Stimulated activated CD8-positive, alpha-beta memory T cell treated with anti-CD3 and anti-CD28 coated beads, Interleukin-7, amount 100 ng/mL, for 4 hours (primary cell): ENCODE measurements at places on chromosomes 5 and 9.

DNA sequence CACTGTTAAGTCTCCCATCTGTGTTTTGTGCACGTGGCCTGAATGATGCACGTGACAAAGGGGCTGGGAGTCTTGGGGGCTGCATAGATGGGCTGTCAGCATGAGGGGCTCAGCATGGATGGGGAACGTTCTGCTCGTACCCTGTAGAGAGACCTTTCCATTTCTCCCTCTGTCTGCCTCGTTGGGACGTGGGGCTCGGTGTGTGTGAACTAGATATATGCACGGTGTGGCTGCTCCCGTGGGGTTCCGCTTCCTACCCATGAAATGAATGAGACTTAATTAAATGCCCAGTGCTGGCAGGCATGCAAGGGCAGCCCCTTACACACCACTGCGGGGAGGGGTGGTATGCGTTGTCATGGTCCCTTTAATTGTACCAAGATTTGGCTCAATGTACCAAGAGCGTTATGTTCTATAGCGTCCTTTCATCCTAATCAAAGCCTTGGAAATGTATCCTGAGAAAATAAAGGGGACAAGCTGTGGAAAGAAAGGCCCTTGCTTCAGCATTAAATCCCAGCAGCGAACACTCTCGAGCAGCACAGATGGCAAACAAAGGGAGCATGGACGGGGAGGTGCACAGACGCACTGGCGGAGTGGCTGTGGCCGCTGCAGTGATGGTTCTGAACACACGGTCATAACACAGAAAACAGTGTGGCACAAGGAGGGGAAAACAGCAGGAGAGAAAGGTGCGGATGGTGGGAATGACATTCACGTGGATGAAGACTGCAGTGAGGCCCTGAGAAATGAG is 66.8 kb downstream of the RASGEF1C start:
- DNase-seq, result no peak

DNA sequence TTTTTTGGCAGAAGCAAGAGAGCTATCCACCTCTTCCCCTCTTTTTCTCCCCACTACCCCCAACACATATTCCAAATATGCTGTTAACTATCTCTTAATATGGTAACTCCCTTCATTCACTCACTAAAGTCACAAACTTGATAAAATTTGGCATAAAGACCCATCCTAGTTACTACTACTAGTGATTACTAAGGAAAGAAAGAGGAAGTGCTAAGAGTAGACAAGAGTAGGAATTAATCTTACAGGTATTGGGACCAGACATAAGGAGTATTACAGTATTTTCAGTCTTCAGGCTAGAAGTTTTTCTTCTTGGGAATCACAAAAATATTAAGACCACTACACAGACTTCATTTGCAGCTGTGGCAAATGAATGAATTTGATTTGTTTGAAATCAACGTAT is 2.2 kb downstream of the ADAMTS6 start:
- DNase-seq, result no peak

- no peak for DNase-seq
These were observed 3.1 kb upstream of the ZCCHC10 start for GRCh38 chr5:133029416-133029815.

DNA sequence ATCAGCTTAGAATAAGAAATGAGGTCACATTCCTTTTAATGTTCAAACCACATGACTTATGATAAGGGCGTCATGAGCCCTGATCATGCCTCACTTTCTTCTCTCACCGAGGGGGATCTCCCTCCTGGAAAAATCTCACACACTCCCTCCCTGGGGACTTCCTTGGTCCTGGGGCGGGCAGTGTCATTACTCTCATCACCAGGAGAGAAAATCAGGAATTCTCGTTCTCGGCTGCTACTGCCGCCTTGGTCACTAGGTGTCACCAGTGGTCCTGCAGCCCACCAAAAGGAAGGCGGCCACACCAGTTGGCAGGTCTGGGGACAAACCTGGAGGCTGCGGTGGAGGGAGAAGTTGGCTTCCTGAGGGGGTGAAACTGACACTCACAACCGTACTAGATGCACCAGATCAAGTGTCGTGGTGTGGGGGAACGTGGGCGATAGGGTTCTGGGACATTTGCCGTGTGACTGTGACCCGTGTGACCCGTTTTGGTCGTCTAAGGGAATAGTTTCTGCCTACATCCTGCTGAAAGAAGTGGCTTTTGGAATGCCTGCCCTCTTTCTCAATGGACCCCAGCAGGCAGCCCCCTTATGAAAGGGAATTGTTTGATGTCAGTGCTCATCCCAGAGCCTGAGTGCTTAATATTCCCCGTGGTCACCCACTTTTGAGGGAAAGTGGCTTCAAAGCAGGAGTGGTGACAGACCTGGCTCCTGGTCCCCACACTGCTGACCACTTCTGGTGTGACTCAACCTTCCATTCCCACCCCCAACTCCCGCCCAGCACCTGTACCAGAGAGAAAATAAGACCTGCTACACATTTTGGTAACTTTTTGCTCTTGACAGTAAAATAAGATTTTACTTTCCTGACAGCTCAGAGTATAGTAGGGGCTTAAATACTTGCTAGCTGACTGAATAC is 63.2 kb downstream of the ACER2 start:
- DNase-seq, result peak; percentile 24

DNA sequence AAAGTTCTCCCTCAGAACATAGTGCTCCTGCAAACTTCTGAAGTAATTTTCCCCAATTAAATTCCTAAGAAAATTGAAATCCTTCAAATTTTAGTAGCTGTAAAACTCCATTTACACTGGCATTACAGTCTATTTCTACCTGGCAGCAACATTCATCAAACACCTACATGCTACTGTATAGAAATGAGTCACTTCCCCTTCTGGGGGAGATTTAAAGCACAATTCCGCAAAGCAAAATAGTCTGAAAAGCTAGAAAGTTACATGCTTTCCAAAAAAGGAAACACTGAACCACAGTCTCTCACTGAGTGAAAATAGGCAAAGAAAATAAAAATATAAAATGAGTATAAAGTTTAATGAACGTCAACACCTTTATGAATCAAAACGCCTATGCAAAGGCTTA is 43.3 kb downstream of the MCTP1 start:
- DNase-seq, result no peak

DNA sequence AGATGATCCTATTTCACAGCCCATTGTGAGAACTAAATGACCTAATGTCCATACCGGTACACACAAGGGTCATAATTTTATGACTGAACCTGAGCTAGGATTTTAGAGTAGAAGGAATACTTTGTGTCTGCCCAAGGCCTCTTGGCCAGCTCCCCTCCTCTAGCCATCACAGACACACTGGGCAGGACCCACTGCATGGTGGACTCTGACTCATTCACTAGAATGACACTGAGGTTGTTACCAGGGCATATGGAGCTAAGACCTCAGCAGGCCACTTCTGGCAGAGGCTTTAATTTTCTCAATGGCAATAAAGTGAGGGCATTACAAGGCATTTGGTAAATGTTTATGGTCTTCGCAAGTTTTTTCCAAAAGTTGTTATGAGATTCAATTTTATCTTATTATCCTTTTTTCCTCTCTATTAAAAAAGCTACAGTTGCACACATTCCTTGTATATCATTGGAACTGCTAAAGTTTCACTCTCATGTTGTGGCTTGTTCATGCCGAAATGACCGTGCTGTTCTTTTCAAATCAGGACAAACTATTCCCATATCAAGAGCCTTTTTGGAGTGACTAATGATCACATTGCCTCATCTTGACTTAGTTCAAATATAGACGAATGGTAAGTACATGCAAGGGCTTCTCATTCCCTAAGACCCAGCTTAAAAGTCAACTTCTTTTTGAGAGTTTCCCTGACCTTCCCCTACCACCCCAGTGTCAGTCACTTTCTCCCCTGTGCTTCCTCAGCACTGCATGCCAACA is 595.7 kb downstream of the ACTL7B start:
- DNase-seq, result no peak

DNA sequence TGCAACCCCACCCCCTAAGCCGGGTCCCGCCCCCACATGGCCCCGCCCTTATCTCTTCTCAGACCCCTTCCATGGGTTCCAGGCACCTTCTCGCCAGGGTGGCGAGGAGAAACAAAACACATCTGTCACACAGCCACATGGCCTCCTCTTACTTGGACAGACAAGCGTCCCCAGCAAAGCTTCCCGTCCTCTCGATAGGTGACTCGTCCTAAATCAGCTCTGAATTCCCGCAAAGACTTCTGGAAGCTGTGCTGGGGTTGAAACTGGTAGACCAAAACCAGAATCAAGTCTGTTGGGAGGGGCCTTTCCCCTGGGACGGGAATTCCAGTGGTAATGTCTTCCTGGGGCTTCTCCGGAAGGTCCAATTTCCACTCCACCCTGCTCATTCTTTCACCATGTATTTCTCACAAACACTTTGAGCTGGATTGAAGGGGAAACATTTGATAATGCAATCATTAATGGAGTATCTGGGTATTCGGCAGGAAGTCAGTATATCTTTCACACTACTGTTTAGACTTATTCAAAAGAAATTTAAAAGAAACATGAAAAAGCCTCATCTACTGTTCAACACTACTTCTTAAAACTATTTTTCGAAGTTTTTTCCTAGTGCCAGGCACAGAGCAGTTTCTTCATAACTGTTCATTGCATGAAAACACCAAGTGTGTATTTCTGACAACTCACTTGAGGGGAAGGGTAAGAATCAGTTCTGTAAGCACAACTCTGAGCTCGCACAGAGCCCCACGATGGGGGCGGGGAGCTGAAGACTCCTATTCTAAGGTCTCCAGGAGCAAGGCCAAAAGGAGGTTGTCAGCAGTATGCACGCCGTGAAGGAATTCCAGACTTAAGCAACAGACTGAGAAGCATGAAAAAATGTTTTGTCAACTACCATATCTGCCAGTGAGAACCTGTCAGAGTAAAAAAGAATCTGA is 644 bp upstream of the CTNNAL1 start:
- DNase-seq, result no peak

DNA sequence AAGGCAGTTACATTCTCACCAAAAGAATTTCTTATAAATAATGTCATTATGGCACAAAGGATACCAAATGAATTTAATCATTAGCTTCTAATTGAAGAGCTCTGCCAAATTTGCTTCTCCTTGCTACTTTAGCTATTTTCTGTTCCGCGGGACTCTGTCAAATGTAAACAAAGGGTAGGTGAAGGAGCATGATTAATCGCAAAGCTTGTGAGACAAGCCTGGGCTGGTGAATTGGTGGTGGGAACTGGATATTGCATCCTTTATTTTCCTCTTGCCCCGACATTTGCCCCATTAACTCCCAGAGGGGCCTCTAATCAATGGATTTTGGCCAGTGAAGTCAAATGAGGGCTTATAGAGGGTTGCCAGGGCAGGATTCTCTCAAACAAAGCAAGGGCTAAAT is 234.2 kb upstream of the RFX3 start:
- no peak for DNase-seq

DNA sequence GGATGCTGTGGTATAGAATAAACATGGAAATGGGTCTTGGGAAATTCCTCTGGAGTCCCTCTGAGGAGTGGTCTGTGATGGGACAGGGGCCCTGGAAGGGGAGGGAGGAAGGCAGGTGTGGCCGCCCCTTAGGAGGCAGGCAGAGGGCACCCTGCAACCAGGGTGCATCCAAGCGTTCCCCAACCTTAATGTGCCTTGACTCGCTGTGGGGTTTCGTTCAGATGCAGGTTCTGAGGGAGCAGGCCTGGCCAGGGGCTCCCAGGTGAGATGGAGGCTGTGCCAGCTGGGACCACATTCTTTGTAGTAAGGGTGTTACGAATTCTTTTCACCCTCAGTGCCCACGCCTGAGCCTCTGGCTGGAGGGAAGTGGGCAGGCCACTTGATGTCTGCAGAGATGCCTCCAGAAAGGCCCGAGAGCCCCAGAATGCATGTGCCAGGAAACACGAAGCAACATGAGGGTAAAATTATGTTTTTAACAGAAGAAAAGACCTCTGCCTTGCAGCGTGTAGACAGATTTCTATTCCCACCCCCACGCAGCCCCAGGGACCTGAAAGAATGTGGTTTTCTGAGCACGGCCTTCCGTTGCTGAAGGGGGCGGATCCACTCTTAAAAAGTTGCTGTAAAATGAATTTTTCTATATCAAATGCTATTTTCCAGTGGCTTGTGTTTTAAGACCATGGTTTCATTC is 150.4 kb upstream of the IER5L start:
- no peak for DNase-seq

- DNase-seq, result no peak
These were observed 521 bp upstream of the PTGS1 start for GRCh38 chr9:122370303-122370702.

DNA sequence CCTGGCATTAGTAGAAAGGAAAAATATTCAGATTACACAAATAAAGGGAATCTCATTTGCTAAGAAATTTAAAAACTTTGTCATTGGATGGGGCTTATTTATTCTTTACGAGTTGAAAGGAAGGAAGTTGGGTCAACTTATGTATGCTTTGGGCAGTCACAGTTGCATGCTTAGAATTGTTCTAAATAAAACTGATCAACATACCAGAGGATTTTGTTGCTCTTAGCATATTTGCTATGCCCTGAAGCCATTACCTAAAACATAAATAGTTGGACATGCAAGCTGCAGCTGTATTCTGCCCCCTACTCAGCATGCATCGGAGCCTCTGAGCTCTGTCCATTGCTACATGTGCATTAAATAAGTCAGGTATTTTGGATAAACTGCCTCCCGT is 172.7 kb upstream of the MEF2C start:
- no peak for DNase-seq

- DNase-seq, result no peak
These were observed 15.4 kb downstream of the ZNF622 start for GRCh38 chr5:16450163-16450562.

DNA sequence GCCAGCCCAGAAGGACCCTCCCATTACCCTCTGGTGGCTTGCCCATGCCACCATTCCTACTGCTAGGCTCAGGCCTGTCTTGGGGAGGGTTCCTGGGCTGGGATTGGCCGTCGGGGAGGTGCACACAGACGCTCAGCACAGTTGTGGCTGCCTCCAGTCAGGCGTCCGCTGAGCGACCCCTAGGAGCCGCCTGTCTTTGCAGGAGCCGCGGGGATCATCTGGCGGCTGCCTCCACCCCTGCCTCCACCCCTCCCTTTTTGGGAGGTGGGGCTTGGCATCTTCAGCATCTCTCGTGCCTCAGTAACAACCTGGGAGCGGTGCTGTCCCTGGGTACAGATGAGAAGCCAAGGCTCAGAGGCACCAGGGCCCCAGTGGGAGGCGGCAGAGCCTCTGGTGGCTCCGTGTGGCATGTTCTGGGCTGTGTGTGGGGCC is 39.6 kb downstream of the RXRA start:
- DNase-seq, result no peak

DNA sequence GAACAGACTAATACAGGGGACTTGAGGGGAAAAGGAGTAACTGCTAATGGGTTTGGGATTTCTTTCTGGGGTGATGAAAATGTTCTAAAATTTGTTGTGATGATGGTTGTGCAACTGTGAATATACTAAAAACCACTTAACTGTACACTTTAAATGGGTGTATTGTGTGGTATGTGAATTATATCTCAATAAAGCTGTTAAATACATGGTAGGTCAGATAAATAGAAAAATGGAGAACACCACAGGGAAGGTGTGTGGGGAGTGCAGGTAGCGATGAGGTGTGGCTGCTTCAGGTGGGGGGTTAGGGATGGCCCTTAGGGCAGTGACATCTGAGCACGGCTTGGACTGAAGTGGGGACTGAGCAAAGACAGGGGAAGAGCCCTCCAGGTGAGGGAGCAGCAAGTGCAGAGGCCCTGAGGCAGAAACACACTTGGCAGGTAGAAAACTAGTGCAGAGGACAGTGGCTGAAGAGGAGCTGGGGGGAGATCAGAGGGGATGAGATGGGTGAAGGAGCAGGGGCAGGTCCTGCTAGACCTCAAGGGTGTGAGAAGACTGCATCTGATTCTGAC is 20.9 kb downstream of the EEIG1 start:
- no peak for DNase-seq
